ENCODE measurements at places on chromosomes 2 and 18.

DNA sequence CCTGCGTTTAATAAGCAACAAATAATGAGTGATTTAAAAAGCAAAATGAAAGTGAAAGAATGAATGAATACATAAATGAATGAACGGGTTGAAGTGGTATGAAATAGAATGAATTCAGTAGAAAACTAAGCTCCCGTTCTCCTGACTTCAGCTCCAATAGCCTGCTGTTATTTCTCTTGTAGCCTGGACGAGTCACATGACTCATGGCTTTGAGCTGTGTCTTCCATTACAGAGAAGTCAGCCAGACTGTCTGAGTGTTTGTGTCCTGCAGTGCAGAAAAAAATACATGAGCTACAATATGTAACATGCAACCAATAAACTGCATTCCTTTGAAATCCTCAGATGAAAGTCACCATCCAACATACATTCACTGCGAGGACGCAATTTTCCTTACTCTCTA lies 21.2 kb downstream of the SCG2 start:
- DNase-seq = no peak

- DNase-seq = no peak
Observed at GRCh38 chr2:155308367-155309009, 610.0 kb downstream of the KCNJ3 start.

DNA sequence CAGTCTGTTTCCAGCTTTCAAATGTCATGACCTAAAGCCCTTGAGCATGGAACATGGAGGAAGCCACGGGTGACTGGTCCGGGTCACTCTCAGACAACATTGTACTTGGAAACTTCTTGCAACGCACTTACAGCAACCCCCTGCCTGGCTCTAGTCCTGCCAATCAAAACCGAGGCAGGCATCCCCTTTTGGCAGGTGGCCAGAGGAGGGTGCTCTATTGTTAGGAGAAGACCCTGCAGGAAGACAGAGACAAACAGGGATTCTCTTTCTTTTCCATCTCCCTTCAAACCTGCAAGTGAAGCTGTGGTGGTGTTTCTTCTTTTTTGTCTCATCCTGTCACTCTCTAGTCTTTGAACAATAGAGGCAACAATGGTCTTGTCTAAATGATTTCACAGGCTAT lies 667.2 kb downstream of the ZEB2 start:
- no peak for DNase-seq

DNA sequence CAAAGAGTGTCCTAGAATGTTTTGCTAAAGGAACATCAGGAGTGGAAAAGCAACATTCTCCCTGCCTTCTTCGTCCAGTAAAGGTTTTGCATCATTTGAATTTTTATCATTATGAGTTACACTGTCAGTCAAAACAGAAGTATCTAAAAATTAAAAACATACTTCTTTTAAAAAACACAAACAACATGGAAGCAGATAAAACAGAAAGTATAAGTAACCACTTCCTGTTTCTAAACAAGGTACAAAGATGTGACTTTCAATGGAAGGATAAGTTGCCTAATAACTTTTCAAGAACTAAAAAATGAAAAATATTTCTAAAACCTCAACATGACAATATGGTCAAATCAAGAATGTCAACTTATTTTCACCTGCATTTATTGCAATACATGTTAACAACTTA lies 158.2 kb downstream of the STK39 start:
- DNase-seq = peak; percentile 5

- DNase-seq = no peak
Observed at GRCh38 chr2:60045456-60045855, 508.0 kb downstream of the BCL11A start.

GRCh38 chr2:145617906-145618305 lies 1098.0 kb upstream of the ZEB2 start:
- DNase-seq = no peak

DNA sequence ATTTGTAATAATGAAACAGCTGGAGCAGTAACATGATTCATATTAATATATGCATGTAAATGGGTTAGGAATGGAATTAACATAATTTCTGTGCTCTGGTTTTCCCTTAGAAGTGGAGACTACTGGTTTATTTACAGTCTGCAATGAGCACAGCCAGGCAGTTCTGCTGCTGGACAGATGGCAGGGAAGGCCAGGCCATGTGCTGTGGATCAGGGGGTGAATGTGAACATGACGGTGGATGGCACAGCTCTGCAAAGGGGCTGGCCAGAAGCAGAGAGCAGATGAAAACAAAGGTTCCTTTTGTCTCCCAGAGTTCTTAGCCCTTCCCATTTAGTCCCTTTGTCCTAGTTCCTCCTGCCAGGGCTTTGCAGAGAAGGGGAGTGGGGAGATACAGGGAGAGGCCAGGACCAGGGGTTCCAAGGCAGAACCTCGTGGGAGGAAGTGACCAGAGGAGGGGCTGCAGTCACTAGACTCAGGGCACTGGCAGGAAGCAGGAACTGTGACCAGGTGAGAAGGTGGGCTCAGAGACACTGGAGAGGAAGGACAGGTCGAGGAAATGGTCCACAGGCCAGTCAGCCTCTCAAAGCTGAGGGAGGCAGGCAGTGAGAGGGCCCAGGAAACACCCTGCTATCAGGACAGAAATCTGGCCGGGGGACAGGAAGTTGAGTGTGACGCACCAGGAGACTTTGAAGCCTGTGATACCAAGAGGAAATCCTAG lies 112.9 kb upstream of the ATP8B1 start:
- DNase-seq = no peak

GRCh38 chr18:50460062-50460461 lies 85.2 kb downstream of the SKA1 start:
- no peak for DNase-seq

GRCh38 chr2:219632760-219633105 lies 5.3 kb downstream of the SLC4A3 start:
- DNase-seq = no peak

DNA sequence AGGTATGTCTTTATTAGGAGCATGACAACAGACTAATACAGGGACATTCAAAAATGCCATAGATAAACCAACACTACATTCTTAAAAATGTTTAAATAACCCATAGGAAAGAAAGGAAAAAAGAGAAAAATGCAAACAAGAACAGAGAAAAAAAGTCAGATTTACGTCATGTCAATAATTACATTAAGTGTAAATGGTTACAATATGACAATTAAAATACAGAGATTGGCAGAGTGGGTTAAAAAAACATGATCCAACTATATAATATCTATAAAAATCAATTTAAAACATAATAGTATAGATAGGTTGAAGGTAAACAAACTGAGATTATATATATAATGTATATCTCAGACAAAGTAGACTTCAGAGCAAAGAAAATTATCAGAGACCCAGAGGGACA lies 255.8 kb downstream of the ANAPC1 start:
- DNase-seq = no peak

GRCh38 chr2:516131-516530 lies 161.1 kb downstream of the TMEM18 start:
- DNase-seq = no peak

- no peak for DNase-seq
Observed at GRCh38 chr2:50449306-50449705, 582.6 kb downstream of the NRXN1 start.

- no peak for DNase-seq
Observed at GRCh38 chr18:70636991-70637390, 348.1 kb downstream of the SOCS6 start.

GRCh38 chr2:113203901-113204519 lies 30.2 kb downstream of the PSD4 start:
- DNase-seq = peak; percentile 82

DNA sequence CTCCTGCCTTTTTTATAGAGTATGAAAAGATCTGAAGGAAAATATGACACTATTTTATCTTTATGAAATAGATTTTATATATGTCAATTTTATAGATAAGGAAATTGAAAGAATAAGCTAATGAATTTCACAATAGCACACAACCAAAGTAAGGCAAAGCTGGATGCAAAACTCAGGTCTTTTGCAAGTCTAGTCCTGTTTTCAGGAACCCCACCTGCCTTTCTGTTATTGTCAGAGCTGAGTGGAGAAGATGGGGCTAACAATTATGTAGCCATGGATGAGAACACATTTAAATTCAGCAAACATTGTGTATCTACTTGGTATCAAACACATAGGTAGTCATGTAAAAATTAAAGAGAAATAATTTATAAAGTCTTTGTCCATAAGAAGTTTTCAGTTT lies 161.5 kb upstream of the ZEB2 start:
- no peak for DNase-seq

GRCh38 chr18:4020026-4020425 lies 435.1 kb downstream of the DLGAP1 start:
- no peak for DNase-seq

DNA sequence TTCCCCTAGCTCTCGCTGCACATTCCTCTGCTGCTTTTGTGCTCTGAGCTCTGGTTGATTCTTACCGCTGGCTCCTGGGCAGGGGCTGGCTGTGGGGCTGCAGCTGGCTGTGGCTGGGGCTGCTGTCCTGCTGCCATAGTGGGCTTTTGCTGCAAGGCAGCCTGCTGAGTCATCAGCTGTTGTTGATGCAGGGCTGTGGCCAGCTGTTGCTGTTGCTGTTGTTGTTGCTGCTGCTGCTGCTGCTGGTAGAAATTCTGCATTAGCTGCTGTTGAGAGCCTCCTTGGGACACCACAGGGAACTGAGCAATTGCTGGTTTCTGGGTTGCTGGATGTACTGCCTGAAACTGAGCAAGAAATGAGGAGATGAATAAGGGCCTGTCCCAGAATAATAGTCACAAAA lies 77.2 kb upstream of the NFU1 start:
- no peak for DNase-seq

GRCh38 chr2:134623046-134623445 lies 95.8 kb downstream of the TMEM163 start:
- DNase-seq = no peak

DNA sequence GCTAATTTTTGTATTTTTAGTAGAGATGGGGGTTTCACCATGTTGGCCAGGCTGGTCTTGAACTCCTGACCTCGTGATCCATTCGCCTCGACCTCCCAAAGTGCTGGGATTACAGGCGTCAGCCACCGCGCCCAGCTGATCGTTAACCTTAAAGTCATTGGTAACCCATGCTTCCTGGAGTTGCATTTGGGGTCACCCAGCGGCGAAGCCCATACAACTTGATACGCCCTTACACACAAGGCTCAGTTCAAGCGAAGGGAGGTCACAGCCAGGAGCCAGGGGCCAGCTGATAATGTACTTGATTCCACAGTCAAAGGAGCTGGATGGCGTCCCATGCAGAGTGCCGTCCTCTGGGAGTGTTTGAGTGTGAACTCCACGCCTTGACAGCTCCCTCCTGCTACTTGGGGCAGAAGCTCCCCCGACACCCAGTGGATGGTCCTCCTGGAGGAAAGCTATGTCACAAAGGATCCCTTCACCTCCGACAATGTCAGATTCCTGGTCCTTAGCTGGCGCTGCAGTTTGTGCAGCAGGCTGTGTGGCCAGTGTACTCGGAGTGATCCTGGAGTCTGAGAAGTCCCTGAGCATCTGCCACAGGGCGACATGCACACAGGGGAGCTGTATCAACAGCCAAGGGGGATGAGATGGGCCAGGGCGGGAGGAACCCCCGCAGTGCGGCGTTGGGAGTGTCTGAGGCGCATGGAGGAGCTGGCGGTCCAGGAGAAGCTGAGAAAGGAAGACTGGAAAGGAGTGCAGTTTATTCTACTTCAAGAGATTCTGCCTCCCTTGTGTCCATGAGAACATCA lies 7.9 kb downstream of the CLHC1 start:
- DNase-seq = no peak

DNA sequence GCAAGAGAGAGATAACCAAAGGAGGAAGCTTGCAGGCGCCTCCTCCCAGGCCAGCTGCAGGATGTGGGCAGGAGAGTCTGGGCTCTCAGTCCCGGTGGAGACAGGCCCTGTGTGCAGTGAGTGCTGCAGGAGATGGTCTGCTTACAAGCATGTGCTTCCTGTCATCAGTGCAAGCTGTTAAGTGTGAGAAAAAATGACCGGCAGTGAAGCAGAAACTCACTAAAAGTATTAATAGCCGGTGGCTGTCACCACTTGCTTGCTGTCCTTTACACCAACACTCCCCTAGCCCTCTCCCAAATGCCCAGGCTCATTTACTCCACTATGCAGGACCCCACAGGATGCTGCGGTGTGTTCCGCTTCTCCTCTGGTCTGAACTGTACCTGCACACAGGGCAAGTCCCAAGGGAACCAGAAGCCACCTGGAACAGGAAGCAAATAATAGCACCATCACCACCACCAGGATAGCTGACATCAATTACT lies 435.6 kb upstream of the HS6ST1 start:
- DNase-seq = no peak

DNA sequence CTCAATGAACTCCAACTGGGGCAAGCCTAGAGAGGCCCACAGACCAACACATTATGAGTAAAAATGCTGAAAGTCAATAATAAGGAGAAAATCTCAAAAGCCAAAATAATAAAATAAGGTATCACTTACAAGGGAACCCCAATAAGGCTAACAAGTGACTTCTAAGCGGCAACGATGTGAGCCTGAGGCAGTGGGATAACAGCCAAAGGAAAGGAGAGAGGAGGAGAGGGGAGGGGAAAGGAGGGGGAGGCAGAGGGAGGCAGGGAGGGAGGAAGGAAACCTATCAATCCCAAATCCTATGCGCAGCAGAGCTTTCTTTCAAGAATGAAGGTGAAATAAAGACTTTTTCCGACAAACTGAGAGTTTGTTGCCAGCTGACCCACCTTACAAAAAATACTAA lies 6.0 kb upstream of the NFATC1 start:
- DNase-seq = no peak

GRCh38 chr2:64679673-64680425 lies 26.1 kb upstream of the SERTAD2 start:
- no peak for DNase-seq

DNA sequence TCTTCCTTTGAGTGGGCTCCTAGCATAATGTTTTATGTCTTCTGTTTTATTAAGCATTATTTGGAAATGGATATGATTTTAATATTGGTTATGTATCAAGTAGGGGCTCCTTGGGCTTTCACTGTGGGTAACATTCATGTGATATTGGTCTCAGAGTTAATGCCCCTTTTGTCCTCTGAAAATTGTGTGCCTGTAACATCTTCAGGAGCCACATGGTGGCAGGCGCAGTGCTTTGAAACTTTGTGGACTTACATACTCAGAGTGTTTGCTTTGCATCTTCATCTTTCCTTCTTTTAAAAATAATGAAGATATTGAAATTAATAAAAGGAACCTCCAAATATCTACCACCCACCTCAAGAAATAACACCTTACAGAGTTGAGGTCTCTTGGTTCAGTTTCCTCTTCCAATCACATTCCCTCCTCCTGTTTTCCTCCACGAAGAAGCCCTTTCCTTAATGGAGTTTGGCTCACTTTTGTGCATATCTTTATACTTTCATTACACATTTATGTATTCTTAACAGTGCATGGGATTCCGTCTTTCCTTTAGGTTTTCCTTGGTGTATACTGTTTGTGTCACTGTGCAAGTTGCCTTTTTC lies 73.5 kb downstream of the LIMS1 start:
- peak; percentile 73 for DNase-seq

GRCh38 chr2:68351997-68352396 lies 13.1 kb upstream of the PLEK start:
- DNase-seq = no peak

- no peak for DNase-seq
Observed at GRCh38 chr2:99974275-99974674, 168.1 kb downstream of the AFF3 start.

GRCh38 chr2:196239622-196240587 lies 68.5 kb upstream of the STK17B start:
- peak; percentile 89 for DNase-seq

- no peak for DNase-seq
Observed at GRCh38 chr2:217801115-217801531, 201.7 kb downstream of the TNS1 start.

Data from CD4-positive, alpha-beta T cell treated with Interleukin-17A for 1 hour (primary cell).